ENCODE measurements at places on chromosomes 7 and 10.

- no peaks in the 10 kb centered on the region for H3K27me3 ChIP-seq
- H3K27ac ChIP-seq, result no peak overlapping the region
- H3K4me1 ChIP-seq, result no peaks in the 10 kb centered on the region
- no peak for DNase-seq
- H3K4me3 ChIP-seq, result no peak overlapping the region
Measured at GRCh38 chr10:99858849-99859248, 76.4 kb downstream of the ABCC2 start.

GRCh38 chr7:50657341-50657873 lies 92.2 kb upstream of the DDC start:
- H3K27ac ChIP-seq, result no peak overlapping the region
- H3K4me3 ChIP-seq, result no peak overlapping the region
- no peak for DNase-seq
- H3K27me3 ChIP-seq, result no peaks in the 10 kb centered on the region
- H3K4me1 ChIP-seq, result peaks cover 28% of the 10 kb centered on the region

DNA sequence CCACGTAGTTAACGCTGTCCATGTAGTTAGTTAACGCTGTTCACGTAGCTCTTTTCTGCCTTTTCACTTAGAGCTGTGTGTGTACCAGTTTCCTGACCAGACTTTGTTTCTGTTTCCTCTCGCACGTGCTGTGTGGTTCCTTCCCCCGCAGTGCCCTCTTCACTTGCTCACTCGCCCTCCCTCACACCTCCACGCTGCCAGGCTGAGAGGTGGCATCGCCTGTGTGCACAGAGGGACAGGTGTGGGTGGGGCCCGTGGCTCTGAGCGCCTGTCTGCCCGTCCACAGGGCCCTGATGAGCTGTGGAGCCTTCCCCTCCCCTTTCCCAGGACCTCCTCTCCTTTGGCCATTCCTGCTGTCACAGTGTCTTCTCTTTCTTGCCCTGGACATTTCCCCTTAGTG lies 30.6 kb downstream of the WDR37 start:
- H3K27me3 ChIP-seq, result no peaks in the 10 kb centered on the region
- peaks cover 76% of the 10 kb centered on the region for H3K36me3 ChIP-seq
- no peak overlapping the region for H3K4me3 ChIP-seq
- no peak overlapping the region for H3K27ac ChIP-seq
- H3K4me1 ChIP-seq, result no peaks in the 10 kb centered on the region
- no peak for DNase-seq

- H3K36me3 ChIP-seq, result no peaks in the 10 kb centered on the region
- no peaks in the 10 kb centered on the region for H3K27me3 ChIP-seq
- no peak overlapping the region for H3K27ac ChIP-seq
Measured at GRCh38 chr7:31096198-31096876, 44.2 kb downstream of the ADCYAP1R1 start.

All from effector memory CD4-positive, alpha-beta T cell (primary cell).